Activated CD8-positive, alpha-beta memory T cell treated with anti-CD3 and anti-CD28 coated beads for 48 hours (primary cell): ENCODE measurements at places on chromosomes 5 and 9.

- DNase-seq: no peak
Observed at GRCh38 chr5:52709167-52709925, 78.4 kb upstream of the ITGA1 start.

- DNase-seq: no peak
Observed at GRCh38 chr9:18692962-18693361, 219.0 kb downstream of the ADAMTSL1 start.

GRCh38 chr5:10567121-10567591, 3.3 kb downstream of the ANKRD33B start:
- no peak for DNase-seq

- DNase-seq: no peak
Observed at GRCh38 chr9:2163231-2163885, 148.2 kb downstream of the SMARCA2 start.

DNA sequence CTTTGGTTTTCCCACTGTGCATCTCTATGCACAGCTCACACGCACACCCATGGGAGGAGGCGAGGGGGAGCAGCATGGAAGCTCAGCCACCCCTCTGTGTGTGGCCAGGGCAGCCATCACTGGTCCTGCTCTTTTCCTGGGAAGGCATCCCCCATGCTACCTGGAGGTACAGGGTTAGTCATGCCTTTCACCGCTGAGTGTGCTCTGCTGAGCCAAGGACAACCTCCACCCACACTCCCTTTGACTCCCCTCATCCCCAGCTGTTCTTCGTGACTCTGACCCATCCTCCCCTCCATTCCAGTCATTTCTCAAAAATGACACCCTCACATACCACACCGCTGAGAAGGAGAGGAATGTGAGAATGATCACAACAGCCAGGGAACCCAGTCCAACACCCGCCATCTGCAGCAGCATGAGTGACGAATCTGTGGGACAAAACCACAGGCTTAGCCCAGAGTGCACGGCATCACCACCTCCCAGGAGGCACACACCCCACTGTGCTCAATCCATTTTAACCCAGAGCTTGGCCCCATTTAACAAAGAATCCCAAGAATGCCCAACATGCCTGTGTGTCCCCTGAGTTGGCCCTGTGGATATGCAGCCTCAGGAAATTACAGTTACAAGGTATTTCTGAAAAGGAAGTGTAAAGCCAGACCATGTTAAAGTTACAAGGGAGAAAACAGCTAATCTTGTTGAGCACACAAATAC, 133.4 kb downstream of the SUSD1 start:
- no peak for DNase-seq

DNA sequence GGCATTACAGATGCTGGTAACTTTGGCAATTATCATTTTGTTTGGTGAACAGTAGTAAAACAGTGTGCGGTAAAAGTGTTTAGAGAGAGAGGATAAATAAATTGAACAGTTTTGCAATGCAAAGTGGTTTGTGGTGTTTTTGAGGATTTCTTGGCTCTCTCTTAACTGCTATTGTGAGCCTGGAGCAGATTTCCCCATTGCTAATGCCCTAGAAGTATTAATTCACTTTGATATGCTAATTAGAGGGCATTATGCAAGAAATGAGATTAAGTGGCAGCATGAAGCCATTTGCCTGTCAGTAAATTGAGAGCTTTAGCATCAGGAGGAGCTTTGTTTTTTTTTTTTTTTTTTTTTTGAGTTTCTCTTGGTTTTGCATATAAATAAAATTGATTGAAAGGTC, 8.2 kb downstream of the PBX3 start:
- no peak for DNase-seq

- no peak for DNase-seq
Observed at GRCh38 chr5:178241231-178241663, 8.6 kb upstream of the PHYKPL start.

DNA sequence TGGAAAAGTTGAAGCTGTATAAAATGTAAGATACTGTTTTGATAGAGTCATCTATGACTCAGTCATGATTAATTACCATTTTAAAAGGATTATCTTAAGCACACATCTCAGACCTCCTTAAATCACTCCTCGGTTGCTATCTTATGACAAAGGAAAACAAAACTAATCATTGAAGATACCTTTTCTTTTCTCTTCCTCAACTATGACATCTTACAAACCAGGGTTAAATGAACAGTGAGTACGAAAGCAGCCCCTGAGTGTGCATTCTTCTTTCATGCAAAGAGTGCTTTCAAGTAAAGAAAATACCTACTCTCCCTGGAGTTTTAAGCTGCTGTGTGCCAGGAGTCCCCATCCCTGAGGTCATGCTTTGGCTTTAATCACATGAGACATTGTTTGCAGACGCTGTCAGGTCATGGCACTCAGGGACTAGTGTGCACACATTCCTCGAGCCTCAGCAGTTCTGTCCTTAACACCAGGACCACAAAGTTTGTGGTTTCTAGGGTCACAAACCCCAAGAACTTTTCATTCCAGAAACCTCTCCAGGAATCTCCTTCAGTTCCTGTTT, 86.7 kb upstream of the ICE1 start:
- DNase-seq: no peak

DNA sequence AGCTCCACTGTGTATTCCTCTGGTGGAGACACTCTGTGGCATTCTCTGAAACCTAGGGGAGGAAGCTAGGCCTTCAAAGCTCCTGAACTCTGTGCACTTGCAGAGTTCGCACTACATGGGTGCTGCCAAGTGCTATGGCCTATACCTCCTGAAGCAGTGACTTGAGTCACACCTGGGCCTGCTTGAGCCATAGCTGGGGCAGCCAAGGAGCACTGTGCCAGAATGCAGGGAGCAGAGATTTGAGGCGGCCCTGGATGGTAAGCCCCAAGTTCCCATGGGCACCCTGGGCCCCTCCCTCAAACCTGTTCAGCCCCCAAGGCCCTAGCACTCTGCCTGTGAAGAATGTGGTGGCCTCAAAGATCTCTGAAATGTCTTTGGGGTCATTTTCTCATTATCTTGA, 212.9 kb downstream of the SPATA31A6 start:
- DNase-seq: no peak
